ENCODE measurements at places on chromosomes 3 and 15. TPM values are rescaled to one million over a fixed set of nuclear protein-coding genes. Genes with fewer than 3 reads are reported as not detected.

DNA sequence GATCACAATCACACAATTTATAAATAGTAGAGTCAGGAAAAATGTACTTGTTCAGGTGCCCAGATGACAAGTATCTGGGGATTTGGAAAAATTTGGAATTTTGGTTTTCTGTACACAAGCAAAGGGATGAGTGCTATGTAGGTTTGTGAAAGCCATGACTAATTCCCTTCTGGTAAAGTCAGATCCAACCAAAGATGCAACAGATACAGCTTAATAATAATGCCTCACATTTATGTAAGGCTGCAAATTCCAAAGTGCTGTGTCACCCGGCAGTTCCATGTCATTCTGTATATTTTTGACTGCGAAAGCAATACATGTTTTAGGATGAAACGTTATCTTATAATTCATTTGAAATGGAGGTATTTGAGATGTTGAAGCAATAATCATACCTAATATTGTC lies 102.7 kb upstream of the AGBL1 start:
- DNase-seq, result no peak

GRCh38 chr3:50520849-50521248 lies 17.4 kb upstream of the CACNA2D2 start:
- no peak for DNase-seq

GRCh38 chr15:59299929-59300617 lies 72.6 kb downstream of the MYO1E start:
- peak; percentile 80 for DNase-seq

- DNase-seq, result no peak
These were observed 12.9 kb upstream of the ULK3 start for GRCh38 chr15:74855857-74856256.

Gene TMED3
- 81.5 TPM for total RNA-seq

Gene CALML4
- 7.9 TPM for total RNA-seq

Gene MUC20
- 2.7 TPM for total RNA-seq

Gene ATP13A5
- total RNA-seq, result 2.3 TPM

All from breast epithelium (tissue), 4 donors.